ENCODE measurements at places on chromosomes 12 and 14. TPM values are rescaled to one million over a fixed set of nuclear protein-coding genes. Genes with fewer than 3 reads are reported as not detected.

The CCDC198 gene
- 1.8 TPM for total RNA-seq

The ACVRL1 gene
- 52.1 TPM for total RNA-seq

The TMTC1 gene
- total RNA-seq, result 80.6 TPM

The PXN gene
- 45.9 TPM for total RNA-seq

The KIF5A gene
- 5.1 TPM for total RNA-seq

The DPPA3 gene
- not detected for total RNA-seq

The DCAF11 gene
- 87.4 TPM for total RNA-seq

The MIP gene
- total RNA-seq, result not detected

The SLC5A8 gene
- 0.14 TPM for total RNA-seq

The SLC8B1 gene
- total RNA-seq, result 42.0 TPM

The NRIP2 gene
- 9.5 TPM for total RNA-seq

The BATF gene
- total RNA-seq, result 6.4 TPM

The DYNC1H1 gene
- total RNA-seq, result 634 TPM

The SDR9C7 gene
- total RNA-seq, result not detected

The COL2A1 gene
- not detected for total RNA-seq

The POLE gene
- total RNA-seq, result 12.9 TPM

The ANO2 gene
- total RNA-seq, result 20.5 TPM

The SRRM4 gene
- under 0.01 TPM for total RNA-seq

The GRIP1 gene
- total RNA-seq, result 19.2 TPM

The MAP4K5 gene
- total RNA-seq, result 179 TPM

The C12orf60 gene
- 0.79 TPM for total RNA-seq

The E2F7 gene
- not detected for total RNA-seq

The ACOT6 gene
- not detected for total RNA-seq

The METTL3 gene
- 66.9 TPM for total RNA-seq

The TAS2R19 gene
- 12.8 TPM for total RNA-seq

The RNFT2 gene
- 1.4 TPM for total RNA-seq

The ADCY4 gene
- total RNA-seq, result 138 TPM

The PCED1B gene
- 9.5 TPM for total RNA-seq

The RND1 gene
- not detected for total RNA-seq

The DIO2 gene
- not detected for total RNA-seq

The NR2C1 gene
- total RNA-seq, result 83.8 TPM

The EIF4B gene
- 673 TPM for total RNA-seq

The DDX51 gene
- total RNA-seq, result 12.8 TPM

The DEPDC4 gene
- 11.1 TPM for total RNA-seq

The PPP1R1A gene
- total RNA-seq, result 9.0 TPM

The HRK gene
- not detected for total RNA-seq

The CLEC6A gene
- not detected for total RNA-seq

The CMA1 gene
- not detected for total RNA-seq

The GDF3 gene
- total RNA-seq, result not detected

The RNF212B gene
- not detected for total RNA-seq

The TAS2R9 gene
- not detected for total RNA-seq

The AGAP2 gene
- total RNA-seq, result 1.3 TPM

The TSHR gene
- total RNA-seq, result 0.73 TPM

The ANKRD33 gene
- 2.9 TPM for total RNA-seq

The B4GALNT3 gene
- 2.2 TPM for total RNA-seq

Data from uterus (tissue), 4 donors.